ENCODE measurements at places on chromosomes 5 and 9.

- DNase-seq = no peak
Measured at GRCh38 chr5:960551-960950, 48.1 kb upstream of the NKD2 start.

DNA sequence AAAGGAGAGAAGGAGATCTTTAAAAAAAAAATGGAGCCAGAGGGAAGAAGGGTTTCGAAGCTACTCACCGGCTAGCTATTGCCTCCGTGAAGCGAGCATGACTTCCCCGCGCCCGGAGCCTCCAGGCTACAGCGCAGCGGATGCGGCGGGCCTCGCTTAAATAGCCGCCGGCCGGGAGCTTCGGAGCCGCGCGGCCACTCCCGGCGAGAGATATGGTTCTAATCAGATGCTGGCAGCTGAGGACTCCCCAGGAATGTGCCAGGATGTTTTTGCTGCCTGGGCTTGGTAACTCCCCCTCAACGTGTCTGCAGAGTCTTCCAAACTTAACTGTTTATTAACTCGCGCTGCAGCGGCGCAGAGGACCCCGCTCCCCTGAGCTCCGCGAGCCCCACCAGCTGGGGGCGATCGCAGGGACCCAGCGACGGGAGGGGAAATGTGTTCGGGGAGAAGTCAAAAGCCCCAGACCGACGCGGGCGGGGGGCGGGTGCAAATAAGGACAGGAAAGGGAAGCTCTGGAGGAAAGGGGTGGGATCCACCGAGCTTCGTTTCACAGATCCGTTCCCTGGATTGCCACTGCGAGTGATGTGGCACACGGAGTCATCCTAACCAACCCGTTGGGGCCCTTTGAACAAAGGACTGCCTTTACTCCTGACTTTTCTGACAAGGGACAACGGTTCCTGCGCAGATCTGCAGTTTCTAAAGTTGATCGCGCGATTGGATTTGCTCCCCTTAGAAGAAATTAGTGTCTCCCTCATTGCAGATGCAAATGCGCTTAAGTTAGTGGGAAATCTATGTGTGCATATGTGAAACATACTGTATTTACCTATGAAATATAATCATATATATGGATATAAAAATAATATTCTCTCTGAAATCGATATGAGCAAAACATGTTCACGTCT, at the start of gene DAB2:
TSS of gene DAB2 (minus strand) at position 245 of the 902 bp plus-strand sequence. CDS start 30,660 bp downstream, outside the sequence.
- no peak for DNase-seq

GRCh38 chr5:88805151-88805784, 77.7 kb downstream of the MEF2C start:
- DNase-seq = no peak

DNA sequence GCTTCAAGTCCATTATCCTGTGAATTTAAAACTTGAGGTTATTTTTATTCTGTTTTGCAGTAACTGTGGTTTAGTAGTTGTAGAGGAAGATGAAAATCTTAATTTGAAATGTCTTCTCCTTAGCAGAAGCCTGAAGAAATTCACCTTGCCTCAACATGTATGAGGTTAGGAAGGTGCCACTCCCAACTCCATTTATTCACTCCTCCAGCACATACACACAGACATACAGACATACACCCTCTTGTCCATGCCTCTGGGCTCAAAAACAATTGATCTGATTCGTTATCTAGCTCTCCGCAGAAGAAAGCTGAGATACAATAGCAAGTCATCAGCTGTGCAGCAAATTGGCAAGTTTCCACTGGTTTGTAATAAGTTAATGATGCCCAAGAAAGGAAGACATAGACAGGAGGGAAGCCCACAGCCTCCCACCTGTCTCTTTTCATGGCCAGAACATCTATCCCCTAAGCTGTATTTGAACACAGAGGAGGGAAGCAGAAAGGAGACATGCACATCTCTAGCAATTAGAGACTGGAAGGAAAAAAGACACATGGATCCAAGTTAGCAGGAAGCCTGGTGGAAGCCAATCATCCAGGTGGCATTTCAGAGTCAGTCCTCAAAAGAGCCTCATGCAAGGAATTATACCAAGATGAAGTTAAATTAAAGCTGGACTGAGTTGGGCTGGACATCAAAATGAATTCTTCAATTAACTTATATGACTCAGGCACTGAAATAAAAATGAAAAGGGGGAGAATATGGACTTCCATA, 257.9 kb downstream of the ASTN2 start:
- no peak for DNase-seq

DNA sequence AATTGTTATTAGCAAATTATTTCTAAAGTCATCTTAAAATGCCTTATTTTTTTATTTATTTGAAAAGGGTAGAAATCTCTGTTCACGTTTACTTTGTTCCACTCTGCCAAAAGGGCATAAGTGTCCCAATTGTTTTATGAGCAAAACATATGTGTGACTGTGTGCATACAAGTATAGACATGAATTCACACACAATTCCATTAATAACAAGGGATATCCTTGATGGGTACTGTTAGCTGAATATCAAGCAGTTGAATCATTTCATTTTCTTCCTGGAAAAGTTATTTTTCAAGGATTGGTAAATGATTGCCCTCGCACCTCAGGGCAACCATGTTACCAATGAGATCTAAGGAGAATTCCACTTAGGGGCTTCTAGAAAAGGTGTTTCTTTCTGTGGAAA, 92.1 kb upstream of the TAF11L2 start:
- no peak for DNase-seq

DNA sequence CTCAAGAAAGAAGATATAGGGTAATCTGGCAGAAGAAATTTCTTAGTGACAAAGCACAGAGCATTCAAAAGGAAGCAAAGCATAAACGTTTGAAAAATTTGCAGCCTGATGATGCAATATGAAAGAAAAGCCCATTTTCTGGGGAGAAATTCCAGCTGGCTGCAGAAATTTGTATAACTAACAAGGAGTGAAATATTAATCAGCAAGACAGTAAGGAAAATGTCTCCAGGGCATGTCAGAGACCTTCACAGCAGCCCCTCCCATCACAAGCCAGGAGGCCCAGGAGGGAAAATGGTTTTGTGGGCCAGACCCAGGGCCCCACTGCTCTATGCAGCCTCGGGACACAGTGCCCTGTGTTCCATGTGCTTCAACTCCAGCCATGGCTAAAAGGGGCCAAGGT, 359.4 kb downstream of the HINT1 start:
- DNase-seq = no peak

DNA sequence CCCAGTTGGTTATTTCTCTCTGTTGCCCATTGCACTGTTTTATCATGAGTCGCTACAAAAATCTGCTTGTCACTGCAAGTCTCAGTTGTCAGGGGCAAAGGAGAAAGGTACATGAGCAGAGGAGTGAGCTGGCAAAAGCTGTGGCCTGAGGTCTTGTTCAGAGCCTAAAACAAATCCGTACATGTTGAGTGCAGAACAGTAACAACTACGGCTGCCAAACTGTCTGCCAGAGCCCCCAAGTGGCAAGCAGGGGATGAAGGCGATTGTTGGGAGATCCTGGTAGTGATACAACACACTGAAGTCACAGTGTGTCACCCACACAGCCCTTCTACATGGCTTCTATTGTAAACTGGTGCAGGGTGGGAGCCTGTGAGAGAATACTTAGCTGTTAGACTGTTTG, 50.9 kb downstream of the BRINP1 start:
- no peak for DNase-seq

DNA sequence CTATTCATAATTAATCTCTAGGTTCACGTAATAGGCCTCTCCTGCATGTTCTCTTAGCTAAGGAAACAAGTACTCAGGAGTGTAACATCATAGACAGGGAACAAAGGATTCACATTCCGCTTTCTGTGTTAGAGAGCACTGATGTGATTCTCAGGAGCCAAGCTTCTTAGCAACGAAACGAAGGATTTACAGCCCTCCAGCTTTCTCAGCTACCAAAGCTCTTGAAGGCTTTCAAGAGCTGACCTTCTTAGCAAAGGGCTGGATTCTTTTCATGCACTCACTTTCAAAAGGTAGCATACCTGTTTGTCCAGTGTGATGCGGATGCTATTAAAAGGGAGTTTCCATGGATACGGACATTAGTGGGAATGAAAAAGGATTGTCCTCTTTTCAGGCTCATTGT, 107.4 kb downstream of the TUSC1 start:
- DNase-seq = no peak

DNA sequence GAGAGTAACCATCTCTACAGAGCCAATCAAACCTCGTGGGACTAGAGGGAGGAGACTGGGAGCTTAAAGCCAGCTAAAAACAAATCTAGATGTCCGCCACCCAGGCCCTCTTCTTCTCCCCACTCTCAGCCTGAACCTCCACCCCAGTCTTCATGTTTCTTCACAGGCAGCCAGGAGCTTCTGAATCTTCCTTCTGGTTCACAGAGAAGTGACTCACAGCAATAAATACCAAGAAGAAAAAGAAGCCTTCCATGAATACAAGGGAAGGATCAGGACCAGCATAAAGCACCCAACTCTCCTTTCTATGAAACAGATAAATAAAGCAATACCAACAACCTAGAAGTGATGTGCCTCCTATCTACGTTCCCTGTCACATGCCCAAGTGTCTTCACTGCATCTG, 103.3 kb upstream of the SLIT3 start:
- no peak for DNase-seq

DNA sequence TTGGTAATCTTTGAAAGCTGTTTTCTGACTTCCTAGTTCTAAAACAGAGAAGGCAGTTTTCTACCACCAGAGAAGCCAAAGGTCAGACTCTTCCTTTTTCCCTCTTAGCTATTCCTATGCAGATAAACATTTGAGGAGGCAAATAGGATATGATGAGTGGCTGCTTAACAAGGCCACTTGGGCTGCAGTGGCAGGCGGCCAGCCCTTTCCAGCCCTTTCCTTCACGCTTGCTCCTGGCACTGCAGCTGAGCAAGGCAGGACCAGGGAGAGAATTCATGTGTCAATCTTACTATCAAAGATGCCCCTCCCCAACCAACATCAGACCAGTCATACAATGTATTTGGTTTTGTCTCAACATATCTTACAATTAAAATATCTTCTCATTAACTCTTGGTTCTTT, 36.8 kb upstream of the RNF38 start:
- DNase-seq = peak; percentile 67

DNA sequence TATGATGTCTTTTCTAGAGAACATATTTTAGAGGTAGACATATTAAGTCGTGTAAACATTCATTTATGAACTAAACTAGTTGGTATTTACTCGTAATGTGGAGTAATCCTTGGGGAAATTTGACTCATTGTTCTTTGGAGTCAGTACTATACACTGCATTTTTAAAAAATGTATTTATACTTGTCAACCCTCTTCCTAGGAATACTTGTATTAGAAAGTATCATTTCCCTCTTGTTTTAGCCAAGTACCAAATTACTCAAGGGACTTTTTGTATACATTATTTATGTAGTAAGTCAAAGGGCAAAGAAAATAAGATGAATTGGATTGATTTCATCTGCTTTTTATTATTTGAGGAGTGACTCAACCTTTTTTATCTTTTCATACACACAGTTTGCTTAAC, 248.1 kb upstream of the IZUMO3 start:
- no peak for DNase-seq

DNA sequence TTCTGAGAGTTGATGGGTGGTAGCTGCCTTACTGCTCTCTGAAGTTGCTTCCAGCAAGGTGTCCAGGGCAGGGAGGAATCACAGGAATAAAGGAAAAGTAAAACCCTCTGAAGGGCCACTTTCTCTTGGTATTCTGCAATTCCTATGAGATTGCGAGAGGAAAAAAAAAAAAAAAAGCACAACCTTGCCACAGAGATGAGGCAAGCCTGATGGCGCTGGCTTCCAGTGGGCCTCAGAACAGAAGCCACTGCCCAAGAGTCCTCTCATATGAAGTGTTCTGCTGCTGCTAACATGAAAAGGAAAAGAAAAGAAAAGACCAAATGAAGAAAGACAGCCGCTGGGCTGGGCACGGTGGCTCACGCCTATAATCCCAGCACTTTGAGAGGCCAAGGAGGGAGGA, 80.8 kb upstream of the IL17B start:
- no peak for DNase-seq

DNA sequence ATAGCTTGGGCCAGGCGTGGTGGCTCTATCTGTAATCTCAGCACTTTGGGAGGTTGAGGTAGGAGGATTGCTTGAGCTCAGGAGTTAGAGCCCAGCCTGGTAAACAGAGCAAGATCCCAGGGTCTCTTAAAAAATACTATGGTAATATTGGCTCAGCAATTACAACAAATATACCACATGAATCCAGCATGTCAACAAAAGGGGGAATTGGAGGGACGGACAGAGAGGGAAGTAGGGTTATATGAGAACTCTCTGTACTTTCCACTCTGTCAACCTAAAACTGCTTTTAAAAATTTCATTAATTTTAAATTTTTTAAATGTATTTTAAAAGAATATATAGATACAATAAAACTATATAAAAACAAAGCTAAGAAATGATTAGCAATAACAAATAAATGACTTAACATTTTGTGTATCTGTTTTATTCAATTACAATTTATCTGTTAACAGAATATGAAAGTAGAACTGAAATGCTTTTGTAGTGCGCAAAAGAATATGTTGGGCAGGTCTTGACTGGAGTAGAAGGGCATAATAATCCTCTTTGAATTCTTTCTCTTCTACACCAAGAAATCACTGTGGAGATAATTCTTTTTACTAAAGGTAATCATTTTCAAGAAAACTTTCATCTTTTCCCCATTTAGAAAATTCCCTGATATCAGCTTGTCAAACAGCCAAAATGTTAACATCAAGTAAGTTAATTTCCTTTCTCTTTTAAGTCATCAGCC, 12.9 kb upstream of the CDC42SE2 start:
- no peak for DNase-seq

GRCh38 chr9:36470643-36471290, 70.7 kb upstream of the RNF38 start:
- no peak for DNase-seq

DNA sequence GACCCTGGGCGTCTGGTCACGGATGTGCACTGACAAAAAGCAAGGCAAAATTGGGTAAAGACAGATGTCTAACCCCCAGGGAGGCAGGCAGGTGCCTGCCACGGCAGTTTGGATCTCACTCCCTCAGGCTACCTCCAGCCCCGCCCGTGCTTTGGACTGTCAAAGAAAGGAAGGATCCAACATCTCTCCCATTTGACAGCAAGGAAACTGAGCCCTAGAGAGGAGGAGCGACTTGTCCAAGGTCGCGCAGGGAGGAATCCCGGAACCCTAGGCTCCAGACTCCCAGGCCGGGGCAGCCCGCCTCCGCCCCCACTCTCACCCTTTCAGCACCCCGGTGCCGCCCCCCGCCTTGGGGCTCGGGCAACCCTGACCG, 376 bp downstream of the GOLGA1 start:
- DNase-seq = peak; percentile 64

Measured in NCI-H1092 (cell line).